T follicular helper cell (primary cell): ENCODE measurements at places on chromosomes 12 and 14.

- DNase-seq: no peak
These were observed 318.7 kb downstream of the LRFN5 start for GRCh38 chr14:41925409-41925808.

- no peak for DNase-seq
These were observed 2.6 kb downstream of the GXYLT1 start for GRCh38 chr12:42141981-42142606.

DNA sequence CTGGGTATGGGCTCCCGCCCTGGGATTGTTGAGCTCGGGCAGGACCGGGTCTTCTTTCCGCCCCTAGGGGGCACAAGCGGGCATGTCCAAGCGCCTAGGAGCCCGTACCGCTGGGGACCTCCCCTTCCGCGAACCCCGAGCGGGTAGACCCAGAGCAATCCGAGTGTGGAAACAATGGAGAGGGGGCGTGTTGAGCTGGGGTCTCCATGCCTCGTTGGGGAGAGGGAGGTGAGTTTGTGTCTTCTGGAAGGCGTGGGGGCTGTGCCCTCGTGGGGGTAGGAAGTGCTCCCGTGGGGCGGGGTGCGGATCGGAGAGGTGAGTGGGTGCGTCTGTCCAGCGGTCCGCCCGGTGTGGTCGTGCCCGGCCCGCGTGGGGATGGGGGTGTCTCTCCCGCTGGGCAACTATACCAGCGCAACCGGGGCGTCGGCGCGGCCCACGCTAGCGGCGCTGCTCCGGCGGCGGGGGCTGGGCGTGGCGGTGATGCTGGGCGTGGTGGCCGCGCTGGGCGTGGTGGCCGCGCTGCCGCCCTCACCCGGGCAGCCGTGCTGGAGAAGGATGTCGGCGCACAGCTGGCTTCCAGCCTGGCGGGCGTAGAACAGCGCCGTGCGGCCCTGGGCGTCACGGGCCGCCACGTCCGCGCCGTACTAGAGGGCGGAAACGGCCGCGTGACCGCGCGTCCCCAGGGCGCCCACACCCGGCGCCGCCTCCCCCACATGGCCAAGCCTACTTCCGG is 12.2 kb downstream of the AGAP2 start:
- no peak for DNase-seq

DNA sequence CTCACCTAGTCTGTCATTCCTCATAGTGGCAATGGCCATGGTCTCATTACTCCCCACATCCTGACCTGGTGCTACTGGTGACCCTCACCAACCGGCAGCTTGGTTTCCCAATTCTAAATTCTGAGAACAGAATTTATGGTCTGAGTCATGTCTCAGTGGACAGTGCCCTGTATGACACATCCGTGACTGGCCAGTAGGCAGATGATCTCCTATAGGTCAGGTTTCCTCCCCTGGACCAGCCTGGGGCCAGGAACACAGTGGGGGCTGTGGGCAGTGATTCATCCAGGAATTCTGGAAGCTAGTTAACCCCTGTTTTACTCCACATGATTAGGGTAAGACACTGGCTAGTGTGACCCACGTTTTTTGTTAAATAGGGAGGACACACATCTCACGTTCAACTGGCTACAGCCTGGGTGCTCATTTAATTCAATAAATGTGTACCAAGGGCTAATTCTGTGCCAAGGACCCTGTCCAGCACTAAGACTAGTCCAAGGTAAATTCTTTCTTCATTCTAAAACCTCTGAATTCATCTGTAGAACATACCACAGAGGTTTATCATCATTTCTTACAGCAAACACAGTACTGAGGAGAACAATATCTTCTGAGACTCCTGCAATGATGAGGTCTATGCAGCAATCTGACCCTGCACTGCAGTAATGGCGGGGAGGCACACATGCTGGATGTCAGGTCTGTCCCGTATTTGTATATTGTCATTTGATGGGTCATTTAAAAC is 249.6 kb upstream of the TBX3 start:
- no peak for DNase-seq

- no peak for DNase-seq
These were observed 654 bp upstream of the SUPT16H start for GRCh38 chr14:21384494-21384851.

- DNase-seq: no peak
These were observed 59.7 kb downstream of the PLXNC1 start for GRCh38 chr12:94207849-94208621.

DNA sequence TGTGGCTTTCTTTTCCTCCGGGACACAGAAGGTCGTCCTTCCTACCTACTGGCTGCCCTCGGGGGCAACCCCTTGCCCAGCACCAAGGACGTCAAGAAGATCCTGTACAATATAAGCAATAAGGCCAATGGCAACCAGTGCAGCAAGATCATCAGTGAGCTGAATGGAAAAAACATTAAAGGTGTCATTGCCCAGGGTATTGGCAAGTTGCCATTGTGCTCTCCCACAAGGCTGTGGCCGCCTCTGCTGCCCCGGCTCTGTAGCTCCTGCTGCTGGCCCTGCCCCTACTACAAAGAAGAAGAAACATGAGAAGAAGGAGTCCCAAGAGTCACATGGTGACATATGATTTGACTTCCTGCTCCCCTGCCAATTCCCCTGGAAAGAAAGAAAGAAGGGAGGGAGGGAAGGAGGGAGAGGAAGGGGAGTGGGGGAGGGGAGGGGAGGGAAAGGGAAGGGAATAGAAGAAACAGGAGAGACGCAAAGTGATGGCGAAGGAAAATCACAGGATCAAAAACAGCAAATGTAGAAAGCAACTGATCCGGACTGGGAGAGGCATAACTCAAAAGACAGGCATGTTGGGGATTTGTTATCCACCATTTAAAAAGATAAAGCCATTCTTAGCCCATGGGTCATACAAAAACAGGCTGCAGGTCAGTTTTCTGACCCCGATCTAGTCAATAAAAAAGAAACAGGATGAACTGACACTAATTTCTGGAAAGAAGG is 61.3 kb upstream of the RESF1 start:
- no peak for DNase-seq
